EH (cell line): ENCODE measurements at places on chromosomes 7 and 10.
A peak's percentile ranks its signal among the peaks of the same experiment; 100 is the strongest.

GRCh38 chr7:116176226-116176625 lies 34.1 kb upstream of the TES start:
- DNase-seq: no peak

DNA sequence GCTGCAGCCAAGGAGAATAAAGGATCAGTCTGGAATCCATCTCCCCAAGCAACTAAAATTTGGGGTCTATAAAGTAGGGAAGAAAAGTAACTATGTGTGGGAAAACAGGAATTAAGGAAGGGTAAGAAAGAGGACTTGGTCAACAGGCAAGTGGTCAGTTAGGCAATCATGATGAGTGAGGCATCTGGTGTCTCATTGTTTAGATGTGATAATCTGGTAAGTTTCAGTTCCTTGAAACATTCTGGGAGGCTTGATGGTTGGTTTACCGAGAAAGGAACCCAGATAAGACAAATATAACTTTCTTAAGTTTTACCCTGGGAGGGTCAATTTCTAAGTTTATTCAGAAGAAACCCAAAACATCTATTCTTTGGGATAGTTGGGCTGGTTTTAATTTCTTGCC lies 22.3 kb downstream of the HYAL4 start:
- no peak for DNase-seq

- no peak for DNase-seq
Measured at GRCh38 chr7:1430056-1430845, 29.0 kb downstream of the MICALL2 start.

DNA sequence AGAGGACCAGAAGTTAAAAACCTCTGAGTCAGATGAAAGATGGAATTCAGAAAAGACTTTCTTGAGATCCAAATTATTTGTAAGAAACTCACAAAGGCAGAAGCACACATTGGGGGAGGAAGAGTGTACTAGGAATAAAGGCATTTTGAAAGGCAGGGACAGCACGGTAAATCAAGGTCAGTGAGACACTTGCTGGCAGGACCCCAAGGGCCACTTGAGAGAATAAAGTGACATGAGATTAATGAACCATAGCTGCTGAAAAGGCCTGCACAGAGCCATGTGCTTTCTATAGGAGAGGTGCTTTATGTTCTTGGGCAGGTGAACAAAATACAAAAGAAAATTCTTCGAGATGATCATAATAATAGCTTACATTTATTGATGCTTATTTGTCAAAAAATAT lies 929.9 kb upstream of the MBL2 start:
- no peak for DNase-seq

- no peak for DNase-seq
Measured at GRCh38 chr10:3129581-3130340, 42.8 kb downstream of the PITRM1 start.

DNA sequence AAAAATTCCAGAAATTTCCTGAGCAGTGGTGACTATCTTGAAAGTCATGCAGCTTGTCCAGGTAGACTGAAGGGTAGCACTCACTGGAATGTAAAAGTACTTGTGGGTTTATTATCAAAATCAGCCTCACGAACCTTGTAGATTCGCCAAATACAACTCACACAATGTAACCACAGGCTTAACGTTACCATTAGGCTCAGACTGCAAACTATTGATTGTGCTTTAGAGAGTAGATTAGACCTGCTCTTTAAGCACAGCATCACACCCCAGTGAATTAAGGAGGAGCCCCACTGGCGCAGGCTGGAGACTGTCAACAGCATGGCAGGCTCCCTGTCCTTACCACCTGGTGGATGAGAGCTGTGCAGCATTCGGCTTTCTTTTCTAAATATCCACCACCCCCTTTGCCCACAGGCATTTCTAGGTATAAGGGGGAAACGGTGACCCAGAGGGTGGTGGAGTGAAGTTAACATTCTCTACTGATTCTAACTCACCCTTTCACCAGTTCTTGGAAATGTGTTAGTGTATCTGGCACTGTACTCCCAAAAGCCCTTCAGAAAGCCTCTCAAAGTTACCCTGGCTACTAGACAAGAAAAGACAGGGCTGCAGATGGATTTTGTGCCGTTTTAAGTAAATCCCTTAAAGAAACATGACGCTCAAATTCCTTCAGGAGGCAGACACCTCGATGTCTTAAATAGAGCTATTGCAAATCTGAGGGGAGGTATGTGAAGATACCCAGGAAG lies 56.6 kb downstream of the GSDME start:
- DNase-seq: peak; percentile 32

GRCh38 chr7:130152493-130153210 lies 52.6 kb downstream of the TMEM209 start:
- no peak for DNase-seq

DNA sequence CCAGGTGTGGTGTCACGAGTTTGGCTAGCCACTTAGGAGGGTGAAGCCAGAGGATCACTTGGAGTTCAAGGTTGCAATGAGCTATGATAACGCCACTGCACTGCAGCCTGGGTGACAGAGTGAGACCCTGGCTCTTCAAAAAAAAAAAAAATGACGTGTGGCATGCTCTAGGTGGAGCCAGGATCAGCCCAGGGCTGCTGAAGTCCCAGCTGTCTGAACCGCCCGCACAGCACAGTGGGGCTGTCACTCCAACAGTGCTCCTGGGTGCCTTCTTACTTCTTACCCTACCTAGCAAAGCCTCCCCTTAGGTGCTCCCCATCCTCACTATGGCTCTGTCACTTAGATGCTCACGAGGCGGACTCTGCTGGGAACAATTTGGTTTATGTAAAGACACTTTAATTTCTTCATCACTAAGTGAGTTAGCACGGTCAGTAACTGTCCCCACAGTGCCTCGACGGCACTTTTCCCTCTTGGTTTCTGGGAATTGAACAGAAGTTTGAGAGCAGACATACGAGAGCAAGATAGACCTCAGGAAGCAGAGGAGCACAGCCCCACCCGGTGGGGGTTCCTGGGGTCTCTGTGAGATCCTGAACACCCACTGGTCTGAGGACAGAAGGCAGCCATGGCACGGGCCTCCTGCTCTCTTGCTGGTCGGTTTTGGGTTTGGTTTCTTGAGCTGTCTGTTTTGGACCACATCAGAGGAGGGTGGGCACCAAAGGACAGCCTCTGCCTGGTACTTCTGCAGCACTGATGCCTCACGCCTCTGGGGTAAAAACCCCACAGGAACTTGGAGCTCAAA lies 66.2 kb upstream of the BTBD16 start:
- peak; percentile 6 for DNase-seq

GRCh38 chr10:129446183-129446581 lies 20.9 kb upstream of the MGMT start:
- no peak for DNase-seq
